NCI-H1417 treated with DMSO at 0.1 percent for 48 hours (cell line): ENCODE measurements at places on chromosomes 13 and 19.

DNA sequence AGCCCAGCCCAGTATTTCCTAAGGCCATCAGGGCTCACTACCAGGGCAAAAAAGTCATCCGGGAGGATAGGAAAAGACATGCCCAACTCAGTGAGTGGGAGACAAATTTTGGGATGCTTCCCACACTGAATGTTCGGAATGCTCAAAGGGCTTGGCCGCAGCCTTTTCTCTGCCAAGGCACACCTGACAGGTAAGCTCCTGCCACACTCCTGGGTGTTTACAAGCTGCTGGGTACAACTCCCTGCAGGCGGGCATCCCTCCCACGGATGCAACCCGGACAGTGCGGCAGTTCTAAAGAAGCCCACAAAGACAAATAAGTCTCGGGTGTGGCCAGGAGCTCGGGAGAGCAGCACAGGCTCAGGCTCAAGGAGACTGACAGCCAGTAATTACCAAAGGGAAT lies 28.1 kb downstream of the SLC7A1 start:
- DNase-seq = no peak

- DNase-seq = no peak
Observed at GRCh38 chr19:954272-954671, 28.4 kb downstream of the ARID3A start.

- peak; percentile 91 for DNase-seq
Observed at GRCh38 chr19:41397086-41398049, at the start of the genes BCKDHA and EXOSC5. Gene BCKDHA, plus strand, starts transcription at chr19:41397818. Its CDS starts 10 bp downstream, at chr19:41397828. Gene EXOSC5, minus strand, starts transcription at chr19:41397359. Its CDS starts 31 bp downstream, at chr19:41397328.

GRCh38 chr13:50209631-50210030 lies 194.4 kb downstream of the KCNRG start:
- no peak for DNase-seq

DNA sequence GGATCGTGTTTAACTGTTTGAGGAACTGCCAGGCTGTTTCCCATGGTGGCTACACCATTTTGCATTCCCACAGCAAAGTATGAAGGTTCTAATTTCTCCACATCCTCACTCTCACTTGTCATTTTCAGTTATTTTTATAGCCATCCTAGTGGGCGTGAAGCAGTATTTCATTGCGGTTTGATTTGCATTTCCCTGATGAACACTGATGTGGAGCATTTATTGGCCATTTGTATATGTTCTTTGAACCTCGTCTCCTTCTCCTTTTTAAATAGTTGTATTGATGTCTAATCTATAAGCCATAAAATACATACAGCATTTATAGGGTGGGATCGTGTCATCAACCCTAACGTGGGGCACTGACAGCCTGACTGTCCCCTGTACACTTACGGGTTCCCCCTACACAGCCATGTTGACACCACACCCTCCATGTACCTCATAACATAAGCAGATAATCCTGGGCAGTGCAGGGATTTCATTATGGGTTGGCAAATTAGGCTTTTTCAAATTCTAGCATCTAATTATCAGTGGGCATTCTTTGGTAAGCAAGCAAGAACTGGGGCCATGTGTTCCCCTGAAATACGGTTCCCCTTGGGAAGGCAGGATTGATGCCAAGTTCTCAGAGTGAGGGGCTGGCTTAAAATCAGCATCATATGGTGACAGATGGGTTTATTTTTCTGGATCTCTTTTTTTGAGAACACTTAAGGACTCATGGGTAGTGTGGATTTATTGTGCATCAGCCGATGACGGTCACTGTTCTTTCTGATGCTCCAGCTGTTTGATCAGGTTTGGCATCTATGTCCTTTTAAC lies 11.6 kb upstream of the ZBTB45 start:
- DNase-seq = no peak

DNA sequence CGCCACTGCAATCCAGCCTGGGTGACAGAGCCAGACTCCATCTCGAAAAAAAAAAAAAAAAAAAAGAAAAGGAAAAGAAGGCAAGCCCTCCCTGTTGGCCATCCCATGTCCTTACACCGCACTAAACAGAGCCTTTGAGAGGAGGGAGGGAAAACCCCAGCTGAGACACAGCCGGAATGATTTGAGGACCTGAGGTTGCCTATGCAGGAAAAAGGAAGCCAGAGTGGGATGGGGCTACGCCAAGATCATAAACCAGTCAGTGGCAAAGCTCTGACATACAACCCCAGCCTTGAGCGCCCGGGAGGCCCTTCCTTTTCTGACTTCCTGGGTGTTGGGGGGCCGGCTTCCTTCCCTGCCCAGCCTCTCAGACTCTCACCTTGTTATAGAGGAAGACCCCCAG lies 12.5 kb upstream of the CHERP start:
- DNase-seq = no peak

- DNase-seq = no peak
Observed at GRCh38 chr19:36150586-36150985, 1.7 kb downstream of the COX7A1 start.

DNA sequence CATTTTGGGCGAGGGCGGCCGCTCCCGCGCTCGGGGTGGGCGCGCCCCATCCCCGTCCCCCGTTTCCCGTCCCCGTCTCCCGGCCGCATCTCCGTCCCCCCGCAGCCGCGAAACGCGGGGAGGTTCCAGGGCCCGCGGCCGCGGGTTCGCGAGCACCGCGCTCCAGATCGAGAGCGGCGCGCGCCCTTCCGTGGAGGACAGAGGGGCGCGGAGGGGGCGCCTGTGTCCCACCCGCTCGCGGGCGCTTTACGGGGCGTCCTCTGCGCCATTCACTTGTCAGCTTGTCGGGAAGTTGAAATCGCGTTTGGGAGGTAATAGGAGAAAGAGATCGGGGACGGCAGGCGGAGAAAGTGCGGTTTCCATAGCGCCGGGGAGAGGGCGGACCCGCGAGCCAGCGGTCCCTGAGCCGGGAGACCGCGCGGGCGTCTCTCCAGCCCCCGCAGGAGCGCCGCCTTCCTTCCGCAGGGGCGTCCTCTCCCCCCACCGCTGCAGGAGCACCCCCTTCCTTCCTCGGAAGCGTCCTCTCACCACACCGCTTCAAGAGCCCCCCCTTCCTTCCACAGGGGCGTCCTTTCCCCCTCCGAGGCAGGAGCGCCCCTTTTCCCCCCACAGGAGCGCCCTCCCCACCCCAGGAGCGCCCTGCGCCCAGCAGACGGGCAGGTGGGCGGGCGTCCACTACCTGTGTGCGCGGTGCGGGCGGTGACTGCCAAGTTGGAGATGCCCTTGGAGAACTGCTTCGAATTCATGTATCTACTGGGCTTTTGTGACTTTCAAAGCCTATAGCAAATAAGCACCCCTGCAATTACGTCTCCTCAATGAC lies 962 bp upstream of the IRS2 start:
- peak; percentile 57 for DNase-seq

- DNase-seq = no peak
Observed at GRCh38 chr19:17754634-17755442, 3.6 kb downstream of the FCHO1 start.

DNA sequence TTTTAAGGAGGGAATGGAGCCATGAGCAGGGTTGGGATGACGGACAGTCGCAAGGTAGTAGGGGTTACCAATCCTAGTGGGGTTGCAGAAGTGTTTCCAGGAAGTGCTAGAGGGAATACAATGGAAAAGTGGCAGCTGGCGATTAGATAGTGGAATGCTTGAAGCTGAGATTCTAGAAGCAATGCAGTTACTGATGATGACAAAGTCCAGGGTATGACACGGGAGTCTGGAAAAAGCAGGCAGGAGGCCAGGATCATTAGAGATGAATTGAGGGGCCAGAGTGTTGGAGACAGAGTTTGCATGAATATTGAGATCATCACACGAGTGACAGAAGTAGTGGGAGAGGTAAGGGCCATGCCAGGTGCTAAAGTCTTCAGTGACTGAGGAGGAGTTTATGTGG lies 17.3 kb upstream of the KL start:
- DNase-seq = no peak

GRCh38 chr13:34408640-34409039 lies 533.4 kb upstream of the NBEA start:
- no peak for DNase-seq

DNA sequence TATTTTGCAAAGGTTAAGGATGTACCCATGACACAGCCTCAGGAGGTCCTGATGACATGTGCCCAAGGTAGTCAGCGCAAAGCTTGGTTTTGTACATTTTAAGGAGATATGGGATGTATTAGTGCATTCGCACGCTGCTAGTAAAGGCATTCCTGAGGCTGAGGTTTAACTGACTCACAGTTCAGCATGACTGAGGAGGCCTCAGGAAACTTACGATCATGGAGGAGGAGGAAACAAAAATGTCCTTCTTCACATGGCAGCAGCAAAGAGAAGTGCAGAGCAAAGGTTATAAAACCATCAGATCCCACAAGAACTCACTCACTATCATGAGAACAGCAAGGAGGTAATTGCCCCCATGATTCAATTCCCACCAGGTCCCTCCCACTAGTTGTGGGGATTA lies 1017.4 kb downstream of the EFNB2 start:
- DNase-seq = no peak

- no peak for DNase-seq
Observed at GRCh38 chr19:43476606-43477005, 11.2 kb upstream of the LYPD3 start.

- no peak for DNase-seq
Observed at GRCh38 chr19:19873381-19873780, 7.7 kb downstream of the ZNF253 start.

GRCh38 chr13:23695711-23696464 lies 125.7 kb downstream of the TNFRSF19 start:
- DNase-seq = no peak

DNA sequence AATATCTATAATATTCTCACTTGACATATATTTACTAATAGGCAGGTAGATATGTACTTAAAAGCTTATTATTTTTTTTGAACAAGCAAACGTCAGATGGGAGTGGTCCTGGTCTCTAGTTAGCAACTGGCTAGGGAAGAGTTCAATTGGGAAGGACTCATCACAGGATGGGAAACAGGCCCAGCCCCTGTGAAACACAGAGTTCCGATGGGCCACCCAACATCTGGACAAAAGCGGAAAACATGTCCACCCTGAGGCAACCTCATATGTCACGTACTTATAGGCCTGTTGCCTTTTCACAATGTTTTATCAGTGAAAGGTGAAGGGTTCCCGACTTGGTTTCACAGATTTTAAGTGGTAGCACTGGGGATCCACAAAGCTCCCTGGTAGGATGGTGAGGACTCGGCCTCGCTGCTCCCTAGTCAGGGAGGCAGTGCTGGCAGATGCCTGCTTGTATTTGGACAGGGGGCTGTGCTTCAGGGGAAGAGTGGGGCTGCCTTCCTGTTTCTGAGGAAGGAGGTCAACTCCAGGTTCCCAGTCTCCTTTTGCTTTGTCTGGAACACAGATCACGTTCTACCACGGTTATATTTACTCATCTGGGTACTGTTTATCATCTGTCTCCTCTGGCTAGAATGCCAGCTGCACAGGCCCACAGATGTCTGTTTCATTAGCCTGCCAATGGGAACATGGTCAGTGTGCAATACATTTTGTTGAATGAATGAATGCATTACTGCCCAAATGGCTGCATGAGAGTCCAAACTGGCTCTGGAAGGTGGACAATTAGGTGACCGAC lies 49.4 kb upstream of the SLC15A1 start:
- DNase-seq = no peak

GRCh38 chr13:52925251-52925650 lies 76.8 kb upstream of the PCDH8 start:
- no peak for DNase-seq

- no peak for DNase-seq
Observed at GRCh38 chr19:16131648-16132047, 11.8 kb upstream of the HSH2D start.

GRCh38 chr13:35874704-35875103 lies 256.5 kb downstream of the DCLK1 start:
- no peak for DNase-seq

GRCh38 chr19:16586991-16587832 lies 15.0 kb upstream of the SLC35E1 start:
- no peak for DNase-seq

GRCh38 chr13:30211745-30212144 lies 95.6 kb downstream of the KATNAL1 start:
- DNase-seq = no peak

GRCh38 chr13:100611678-100612492 lies 23.3 kb upstream of the GGACT start:
- DNase-seq = no peak

GRCh38 chr13:90613076-90613795 lies 734.3 kb upstream of the MIR17HG start:
- no peak for DNase-seq

DNA sequence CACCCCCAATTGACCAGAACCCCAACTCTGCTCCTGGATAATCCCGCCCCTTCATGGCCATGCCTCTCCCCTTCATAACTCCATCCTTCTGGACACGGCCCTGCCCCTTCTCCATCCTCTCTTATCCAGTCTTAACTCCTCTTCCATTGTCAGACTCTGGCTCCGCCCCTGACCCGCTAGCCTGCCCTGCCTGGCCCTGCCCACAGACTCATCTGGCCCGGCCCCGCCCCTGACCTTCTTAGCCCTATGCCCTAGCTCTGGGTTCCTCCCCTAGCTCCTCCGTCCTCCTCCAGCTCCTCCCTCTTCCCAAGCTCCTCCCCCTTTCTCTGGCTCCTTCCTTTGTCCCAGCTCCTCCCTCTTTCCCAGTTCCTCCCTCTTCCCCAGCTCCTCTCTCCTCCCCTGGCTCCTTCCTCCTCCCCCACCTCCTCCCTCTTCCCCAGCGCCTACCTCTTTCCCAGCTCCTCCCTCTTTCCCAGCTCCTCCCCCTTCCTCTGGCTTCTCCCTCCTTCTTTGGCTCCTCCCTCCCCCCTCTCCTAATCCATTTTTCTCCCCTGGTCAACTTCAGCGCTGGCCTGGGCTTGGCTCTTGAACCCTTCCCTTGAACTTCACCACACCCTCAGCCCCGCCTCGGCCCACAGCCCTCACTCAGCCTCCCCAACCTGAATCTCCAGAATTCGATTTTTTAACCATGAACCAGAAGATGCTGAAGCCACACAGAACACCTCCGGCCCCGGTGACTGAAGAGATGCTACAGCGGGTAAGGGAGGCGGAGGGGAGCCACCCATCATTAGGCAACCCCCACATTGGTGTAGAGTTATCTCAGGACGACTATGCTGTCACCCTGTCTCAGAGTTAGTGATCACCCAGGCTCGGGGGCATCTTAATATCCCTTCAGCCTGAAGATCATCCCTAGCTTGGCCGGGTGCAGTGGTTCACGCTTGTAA lies 9.2 kb upstream of the ZNF358 start:
- no peak for DNase-seq

- no peak for DNase-seq
Observed at GRCh38 chr19:31546205-31546960, 197.1 kb upstream of the TSHZ3 start.

- DNase-seq = no peak
Observed at GRCh38 chr13:20435616-20436368, 89.9 kb downstream of the CRYL1 start.

DNA sequence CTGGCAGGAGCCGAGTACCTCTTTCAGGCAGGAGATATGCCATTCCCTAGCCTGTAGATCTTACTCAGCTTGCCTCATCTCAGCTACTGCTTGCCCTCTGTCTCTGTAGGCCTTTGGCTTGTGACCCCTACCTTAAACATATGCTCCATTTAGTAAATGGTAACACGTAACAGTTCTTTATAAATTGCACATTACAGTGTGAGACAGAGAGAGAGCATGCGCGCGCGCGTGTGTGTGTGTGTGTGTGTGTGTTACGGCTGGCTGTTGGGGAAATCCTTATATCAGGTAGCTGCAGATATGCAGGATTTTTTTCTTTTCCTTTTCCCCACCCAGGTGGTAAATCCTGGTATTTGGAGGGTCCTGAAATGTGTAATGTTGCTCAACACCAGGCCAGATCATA lies 4.2 kb downstream of the SPINT2 start:
- DNase-seq = no peak

GRCh38 chr13:107035778-107036177 lies 467.8 kb upstream of the ARGLU1 start:
- no peak for DNase-seq

GRCh38 chr19:12047868-12048267 lies 4.9 kb downstream of the ZNF878 start:
- no peak for DNase-seq
